ENCODE measurements at places on chromosomes 2 and 18.

DNA sequence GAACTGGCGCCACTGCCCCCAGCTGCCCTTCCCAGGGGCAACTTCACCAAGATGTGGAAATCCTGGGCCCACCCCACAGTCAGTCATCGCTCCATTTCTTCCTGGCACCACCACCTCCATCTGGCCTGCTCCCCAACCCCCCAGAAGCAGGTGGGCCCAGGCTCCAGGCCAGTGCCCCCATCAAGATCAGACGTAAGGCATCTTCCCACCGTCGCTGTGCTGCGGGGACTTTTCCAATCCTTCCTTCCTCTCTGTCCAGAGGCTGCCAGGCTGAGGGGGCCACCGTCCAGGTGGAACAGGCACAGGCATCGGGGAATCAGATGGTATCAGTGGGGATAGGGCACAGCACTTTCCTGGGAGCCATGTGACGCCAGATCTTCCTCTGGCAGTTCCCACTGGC is 8.1 kb downstream of the PRLH start:
- no peak for DNase-seq

- DNase-seq = no peak
These were observed 46.3 kb downstream of the EN1 start for GRCh38 chr2:118801151-118801550.

- DNase-seq = no peak
These were observed at the start of gene TNS1 for GRCh38 chr2:218002845-218003180. Gene TNS1, minus strand, starts transcription at chr2:218002995. Its CDS starts 123 bp downstream, at chr2:218002872.

GRCh38 chr2:61368687-61369665 is 101.9 kb downstream of the USP34 start:
- DNase-seq = no peak

DNA sequence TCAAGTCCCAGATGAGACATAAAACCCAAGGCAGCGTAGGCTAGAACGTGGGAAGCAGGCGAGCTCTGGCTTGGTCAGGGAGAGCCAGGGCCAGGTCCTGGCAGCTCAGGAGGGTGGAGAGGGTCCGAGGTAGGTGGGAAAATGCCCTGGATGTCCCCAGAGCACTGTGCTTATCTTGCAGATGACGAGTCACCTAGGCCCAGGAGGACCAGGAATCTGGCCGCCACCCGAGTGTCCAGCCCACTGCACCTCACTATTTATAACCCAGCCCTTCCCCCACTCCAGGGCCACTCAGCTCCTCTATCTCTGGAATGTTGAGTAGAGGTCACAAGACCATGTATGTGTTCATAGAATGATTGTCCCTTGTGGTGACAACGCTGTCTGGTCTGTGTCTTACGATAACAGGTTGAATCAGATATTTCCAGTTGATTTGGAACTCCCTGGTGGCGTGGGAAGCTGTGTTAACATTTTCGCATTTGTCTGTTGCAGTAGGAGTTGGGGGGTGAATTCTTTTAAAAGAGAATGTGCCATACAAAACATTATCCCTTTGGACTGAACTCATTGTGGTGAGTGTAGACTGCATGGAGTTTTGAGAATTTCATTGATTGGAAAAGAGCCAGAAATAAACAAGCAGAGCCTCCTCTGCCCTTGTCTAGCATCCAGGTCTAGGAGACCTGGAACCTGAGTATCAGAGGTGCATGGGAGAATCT is 47.5 kb downstream of the EMILIN2 start:
- DNase-seq = no peak

- DNase-seq = no peak
These were observed 484.1 kb downstream of the FBXO15 start for GRCh38 chr18:73663581-73663980.

- DNase-seq = no peak
These were observed 1173.1 kb upstream of the ZEB2 start for GRCh38 chr2:145692971-145693478.

- no peak for DNase-seq
These were observed 131.3 kb downstream of the CTIF start for GRCh38 chr18:48669991-48670750.

- no peak for DNase-seq
These were observed 54.0 kb downstream of the PELI1 start for GRCh38 chr2:64090264-64090663.

GRCh38 chr18:49851624-49852023 is 38.3 kb upstream of the ACAA2 start:
- DNase-seq = no peak

DNA sequence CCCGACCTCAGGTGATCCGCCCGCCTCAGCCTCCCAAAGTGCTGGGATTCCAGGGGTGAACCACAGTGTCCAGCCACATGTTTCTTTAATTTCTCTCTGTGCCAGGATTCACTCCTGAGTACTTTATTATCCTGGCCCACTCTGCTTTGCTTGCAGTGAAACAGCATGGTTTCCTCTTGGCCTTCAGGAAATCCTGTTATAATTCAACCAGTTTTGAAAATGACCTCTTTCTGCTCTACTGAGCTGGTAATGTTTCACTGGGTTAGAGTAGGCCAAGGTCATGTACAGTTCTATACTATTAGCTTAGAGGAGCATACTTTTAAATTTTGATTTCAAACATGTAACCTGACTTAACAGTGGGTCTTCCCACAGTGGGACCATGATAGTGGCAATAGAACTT is 90.6 kb upstream of the PELI1 start:
- no peak for DNase-seq

GRCh38 chr2:27320958-27321543 is 1.8 kb downstream of the MPV17 start:
- DNase-seq = peak; percentile 96

DNA sequence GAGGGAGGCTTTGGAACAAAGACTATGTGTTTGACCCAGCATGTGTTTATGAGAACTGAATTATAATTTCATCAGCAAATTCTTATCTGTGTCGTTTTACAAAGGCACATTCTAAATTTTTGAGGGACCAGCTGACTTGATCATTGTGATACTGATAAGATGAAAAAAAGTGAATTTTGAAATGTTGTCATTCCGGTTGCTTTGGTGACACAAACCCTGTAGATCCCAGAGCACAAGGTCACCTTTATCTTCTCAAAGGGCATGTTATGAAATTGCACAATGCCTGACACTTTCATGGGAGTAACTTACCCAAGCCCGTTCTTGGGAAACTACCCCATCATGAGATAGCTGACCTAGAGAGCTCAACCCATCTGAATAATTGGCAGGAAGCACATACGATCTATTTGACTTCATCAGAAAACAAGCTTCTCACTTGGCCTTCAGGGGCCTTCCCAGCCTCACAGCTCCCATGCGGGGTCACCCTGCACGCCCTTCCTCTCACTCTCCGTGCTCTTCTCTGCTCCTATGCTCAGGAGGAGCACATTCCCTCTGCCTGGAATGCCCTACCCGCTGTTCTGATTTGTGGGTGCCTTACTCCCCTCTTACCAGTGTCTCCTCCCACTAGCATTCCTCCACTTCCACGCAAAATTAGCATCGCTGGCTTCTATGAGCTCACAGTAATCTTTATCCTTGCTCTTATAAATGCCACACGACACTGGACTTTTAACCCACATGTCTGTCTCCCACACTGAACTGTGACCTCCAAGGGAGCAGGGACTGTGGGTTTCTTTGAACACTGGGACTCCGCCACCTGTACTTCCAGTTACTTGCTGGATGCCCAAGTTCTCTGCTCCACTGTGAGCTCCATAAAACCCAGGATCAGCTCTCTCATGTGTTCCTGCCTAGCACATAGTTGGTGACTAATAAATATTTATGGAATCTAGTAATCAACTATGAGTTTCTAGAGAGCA is 555.8 kb upstream of the ID2 start:
- no peak for DNase-seq

- no peak for DNase-seq
These were observed 100.8 kb upstream of the UGP2 start for GRCh38 chr2:63740943-63741342.

GRCh38 chr2:216195565-216196029 is 86.4 kb downstream of the XRCC5 start:
- DNase-seq = peak; percentile 27

GRCh38 chr2:110180036-110180435 is 24.8 kb downstream of the NPHP1 start:
- no peak for DNase-seq

DNA sequence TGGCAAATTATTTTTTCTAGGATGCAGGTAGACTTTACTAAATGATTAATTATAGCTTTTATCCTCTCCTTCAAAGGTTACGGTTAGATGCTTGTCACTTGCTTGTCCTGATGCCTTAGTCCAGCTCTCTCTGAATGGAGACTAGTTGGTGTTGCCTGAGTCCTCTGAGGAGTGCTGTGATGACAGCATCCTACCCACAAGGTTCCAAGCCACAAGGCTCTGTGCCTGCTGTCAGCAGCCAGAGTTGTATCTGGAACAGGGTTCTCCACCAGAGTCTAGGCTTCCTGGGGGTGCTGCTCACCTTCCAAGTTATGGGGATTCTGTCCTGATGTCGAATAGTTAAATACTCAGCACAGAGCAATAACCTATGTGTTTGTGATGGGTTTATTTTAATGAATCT is 125.7 kb downstream of the GALNT1 start:
- no peak for DNase-seq

- DNase-seq = no peak
These were observed 1.2 kb downstream of the SERPINB5 start for GRCh38 chr18:63477968-63478367.

DNA sequence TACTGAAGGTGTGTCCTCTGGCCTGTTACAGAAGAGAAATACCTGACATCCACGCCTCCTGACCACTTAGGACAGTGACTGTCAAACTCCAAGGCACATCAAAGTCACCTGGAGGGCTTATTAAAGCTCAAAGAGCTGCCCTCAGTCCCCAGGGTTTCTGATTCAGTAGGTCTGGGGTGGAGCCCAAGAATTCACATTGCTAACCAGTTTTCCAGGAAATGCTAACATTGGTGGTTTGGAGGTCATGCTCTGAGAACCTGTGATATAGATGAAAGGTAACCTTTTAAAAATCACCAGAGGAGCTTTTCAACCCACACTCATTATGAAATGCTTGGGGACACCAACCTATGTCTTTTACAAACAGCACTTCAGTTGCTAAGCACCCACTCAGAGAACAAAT is 172.3 kb downstream of the ALK start:
- DNase-seq = no peak

GRCh38 chr2:14621114-14621513 is 11.4 kb upstream of the LRATD1 start:
- DNase-seq = no peak

GRCh38 chr18:58168993-58169392 is 125.0 kb downstream of the NEDD4L start:
- no peak for DNase-seq

DNA sequence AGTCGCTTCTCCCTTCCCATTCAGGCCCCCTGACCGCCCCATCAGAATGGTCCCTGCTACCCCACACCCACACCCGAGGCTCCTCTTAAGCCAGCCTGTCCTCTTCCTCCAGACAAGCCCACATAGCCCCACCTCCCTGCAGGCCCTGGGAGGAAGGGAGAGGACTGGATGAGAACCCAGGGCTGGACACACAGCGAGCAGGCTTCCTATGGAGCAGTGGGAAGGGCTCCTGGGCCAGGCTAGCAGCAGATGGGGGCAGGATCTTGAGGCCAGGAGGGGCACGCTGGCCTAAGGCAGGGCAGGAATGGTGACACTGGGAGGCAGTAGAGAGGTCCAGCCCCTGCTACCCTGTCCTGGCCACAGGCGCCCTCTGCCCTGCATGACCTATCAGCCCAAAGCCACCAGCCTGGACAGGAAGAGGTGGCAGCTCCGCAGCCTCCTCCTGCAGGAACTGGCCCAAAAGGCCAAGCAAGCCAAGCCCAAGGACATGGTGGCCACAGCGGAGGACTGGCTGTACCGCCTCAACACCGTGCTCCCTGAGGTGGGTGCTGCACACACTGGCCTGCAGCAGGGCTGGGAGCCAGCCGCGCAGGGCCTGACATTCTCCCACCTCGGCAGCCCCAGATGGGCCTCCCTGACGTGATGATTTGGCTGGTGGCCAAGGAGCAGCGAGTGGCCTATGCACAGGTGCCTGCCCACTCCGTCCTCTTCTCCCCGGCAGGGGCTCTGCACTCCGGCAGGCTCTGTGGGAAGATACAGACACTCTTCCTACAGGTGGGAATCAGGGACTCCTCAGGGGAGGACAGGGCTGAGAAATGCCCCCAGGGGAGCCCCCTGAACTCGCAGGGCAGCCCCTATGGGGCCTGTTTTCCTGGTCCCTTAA is 43.3 kb downstream of the FER1L5 start:
- DNase-seq = no peak

GRCh38 chr2:208820014-208820688 is 413.6 kb downstream of the PTH2R start:
- no peak for DNase-seq

DNA sequence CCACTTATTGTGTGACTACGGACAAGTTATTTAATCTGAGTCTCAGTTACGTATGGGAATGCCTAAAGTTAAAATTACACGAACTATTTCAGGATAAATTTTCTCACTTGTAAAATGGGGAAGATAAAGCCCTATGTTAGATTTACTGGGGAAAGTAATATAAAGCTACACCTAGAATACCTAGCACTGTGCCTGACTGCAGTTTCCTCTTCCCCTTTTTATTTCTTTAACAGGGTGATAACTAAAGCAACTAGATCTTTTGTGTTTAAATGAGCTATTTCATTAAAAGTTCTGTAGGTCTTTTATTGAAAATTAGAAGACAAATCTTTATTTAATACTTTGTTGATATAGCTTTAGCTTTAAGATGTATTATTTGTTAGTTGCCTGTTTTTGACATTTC is 5.0 kb downstream of the B3GNT2 start:
- no peak for DNase-seq

DNA sequence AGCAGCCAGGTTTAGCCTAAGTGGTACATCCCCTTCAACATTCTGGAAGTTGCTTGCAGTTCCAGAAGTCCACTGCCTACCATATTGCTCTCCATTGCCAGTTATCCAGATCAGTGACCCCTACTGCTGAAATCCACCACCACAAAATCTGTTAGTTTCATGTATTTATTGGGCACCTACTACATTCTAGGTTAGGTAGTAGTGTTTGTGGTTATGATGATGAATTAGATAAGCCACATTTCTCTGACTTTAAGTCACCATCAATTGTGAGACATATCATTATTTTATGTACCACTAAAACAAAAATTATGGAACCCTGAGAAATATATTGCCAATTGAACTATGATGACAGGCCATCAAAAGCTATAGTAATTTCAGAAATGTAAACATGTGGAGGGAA is 139.5 kb upstream of the PKDCC start:
- no peak for DNase-seq

DNA sequence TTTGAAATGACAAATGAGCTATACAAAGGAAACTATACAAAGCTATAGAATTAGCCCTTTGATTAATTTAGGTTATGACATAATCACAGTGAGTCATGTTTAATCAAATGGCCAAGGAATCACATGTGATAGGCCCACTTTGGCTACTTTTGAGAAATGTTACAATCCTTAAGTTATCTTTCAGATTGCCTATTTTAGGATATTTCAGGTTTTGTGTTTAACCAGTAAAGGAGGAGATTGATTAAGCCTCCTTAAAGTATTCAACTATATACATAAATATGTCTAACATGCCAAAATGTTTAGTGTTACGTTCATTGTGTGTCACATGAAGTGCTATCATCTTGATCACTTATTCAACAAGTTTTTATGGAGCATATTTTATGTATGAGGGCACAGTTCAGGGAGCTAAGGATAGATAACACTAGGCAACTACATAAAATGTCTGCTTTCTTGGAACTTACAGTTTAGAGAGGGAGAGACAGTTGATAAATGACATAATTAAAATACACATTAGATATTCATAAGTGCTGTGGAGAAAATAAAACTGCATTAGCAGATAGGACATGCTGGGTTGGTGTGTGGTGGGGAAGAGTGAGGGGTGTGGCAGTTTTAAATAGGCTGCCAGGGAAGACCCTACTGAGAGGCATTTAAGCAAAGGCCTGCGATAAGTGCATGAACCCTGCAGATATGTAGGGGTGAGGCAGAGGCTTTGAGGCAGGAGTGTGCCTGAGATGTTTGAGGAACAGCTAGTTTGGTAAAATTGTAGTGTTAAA is 77.2 kb downstream of the LTBP1 start:
- no peak for DNase-seq

Data from H54 (cell line).